MCF 10A (cell line): ENCODE measurements at places on chromosomes 6 and 20.
A peak's percentile ranks its signal among the peaks of the same experiment; 100 is the strongest.

GRCh38 chr6:89489078-89489477 lies 56.1 kb downstream of the ANKRD6 start:
- DNase-seq, result no peak
- H3K27me3 ChIP-seq, result peaks cover 18% of the 10 kb centered on the region
- no peak overlapping the region for H3K4me3 ChIP-seq
- no peaks in the 10 kb centered on the region for H3K36me3 ChIP-seq
- H3K4me1 ChIP-seq, result no peaks in the 10 kb centered on the region

DNA sequence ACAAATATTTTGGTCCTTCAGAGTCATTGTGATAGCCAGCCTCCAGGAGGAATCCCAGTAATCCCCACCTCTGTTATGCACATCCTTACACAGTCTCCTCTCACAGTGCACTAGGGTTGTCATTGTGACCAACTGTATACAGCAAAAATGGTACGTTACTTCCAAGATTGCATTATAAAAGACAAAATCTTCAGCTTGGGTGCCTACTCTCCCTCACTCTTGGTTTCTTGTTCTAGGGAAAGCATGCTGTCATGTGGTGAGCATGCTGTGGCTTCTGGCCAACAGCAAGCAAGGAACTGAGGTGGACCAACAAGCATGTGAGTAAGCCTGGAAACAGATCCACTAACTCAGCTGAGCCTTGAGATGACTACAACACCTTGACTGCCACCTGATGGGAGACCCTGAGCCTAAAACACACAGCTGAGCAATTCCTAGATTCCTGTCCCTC lies 130.1 kb upstream of the DST start:
- peak; percentile 79 for DNase-seq
- no peaks in the 10 kb centered on the region for H3K36me3 ChIP-seq
- no peak overlapping the region for H3K4me3 ChIP-seq
- no peaks in the 10 kb centered on the region for H3K27me3 ChIP-seq

DNA sequence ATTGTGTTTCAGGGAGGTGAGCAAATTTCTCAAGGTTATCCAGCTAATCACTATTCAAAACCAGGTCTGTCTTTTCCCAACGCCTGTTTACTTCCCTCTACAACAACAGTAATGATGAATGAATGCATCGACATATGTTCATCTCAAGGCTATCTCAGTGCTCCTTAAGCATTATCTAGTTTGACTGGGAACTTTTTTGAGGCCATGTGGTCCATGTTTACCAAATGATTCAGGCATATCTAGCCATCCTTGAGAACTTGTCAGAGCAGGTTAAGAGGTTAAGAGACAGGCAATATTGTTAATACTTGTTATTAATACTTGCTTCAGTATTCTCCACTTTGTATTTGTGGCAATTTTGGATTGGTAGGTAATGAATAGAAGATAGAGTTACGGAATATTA lies 1038.4 kb upstream of the FLRT3 start:
- H3K27me3 ChIP-seq, result no peaks in the 10 kb centered on the region
- H3K36me3 ChIP-seq, result no peaks in the 10 kb centered on the region
- DNase-seq, result no peak
- no peaks in the 10 kb centered on the region for H3K4me1 ChIP-seq
- no peak overlapping the region for H3K27ac ChIP-seq

- no peaks in the 10 kb centered on the region for H3K27me3 ChIP-seq
- peaks cover 9% of the 10 kb centered on the region for H3K4me1 ChIP-seq
- H3K4me3 ChIP-seq, result no peak overlapping the region
- peak; percentile 72 for DNase-seq
- H3K27ac ChIP-seq, result peak overlapping the region; percentile 80
- no peaks in the 10 kb centered on the region for H3K36me3 ChIP-seq
Measured at GRCh38 chr20:19867074-19867473, 109.0 kb downstream of the RIN2 start.

GRCh38 chr6:17001188-17001587 lies 100.7 kb upstream of the STMND1 start:
- no peak overlapping the region for H3K4me3 ChIP-seq
- peaks cover 10% of the 10 kb centered on the region for H3K27me3 ChIP-seq
- no peak overlapping the region for H3K27ac ChIP-seq

DNA sequence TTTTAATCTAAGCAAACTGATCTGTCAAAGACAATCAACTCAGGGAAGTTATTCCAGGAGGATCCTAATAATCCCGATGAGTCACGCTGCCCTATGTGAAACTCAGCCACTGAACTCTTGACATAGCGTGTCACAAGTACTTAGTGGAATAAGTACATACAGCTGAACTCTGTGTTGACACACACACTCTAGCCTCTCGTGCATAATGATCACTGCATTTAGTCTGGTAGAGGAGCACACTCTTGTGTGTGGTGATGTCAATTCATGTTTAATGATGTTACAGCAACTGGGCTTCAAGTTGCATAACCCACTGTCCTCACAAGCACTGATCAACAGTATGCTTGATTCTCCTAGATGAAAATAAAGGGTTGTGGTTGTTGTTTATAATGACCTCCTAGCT lies 148.3 kb downstream of the HACE1 start:
- H3K36me3 ChIP-seq, result no peaks in the 10 kb centered on the region
- H3K4me3 ChIP-seq, result no peak overlapping the region
- H3K4me1 ChIP-seq, result peaks cover 5% of the 10 kb centered on the region
- peak; percentile 87 for DNase-seq
- no peaks in the 10 kb centered on the region for H3K27me3 ChIP-seq

- no peak overlapping the region for H3K27ac ChIP-seq
- H3K4me1 ChIP-seq, result peaks cover 6% of the 10 kb centered on the region
- no peak for DNase-seq
- H3K27me3 ChIP-seq, result no peaks in the 10 kb centered on the region
Measured at GRCh38 chr6:11412616-11413015, 124.9 kb upstream of the TMEM170B start.

DNA sequence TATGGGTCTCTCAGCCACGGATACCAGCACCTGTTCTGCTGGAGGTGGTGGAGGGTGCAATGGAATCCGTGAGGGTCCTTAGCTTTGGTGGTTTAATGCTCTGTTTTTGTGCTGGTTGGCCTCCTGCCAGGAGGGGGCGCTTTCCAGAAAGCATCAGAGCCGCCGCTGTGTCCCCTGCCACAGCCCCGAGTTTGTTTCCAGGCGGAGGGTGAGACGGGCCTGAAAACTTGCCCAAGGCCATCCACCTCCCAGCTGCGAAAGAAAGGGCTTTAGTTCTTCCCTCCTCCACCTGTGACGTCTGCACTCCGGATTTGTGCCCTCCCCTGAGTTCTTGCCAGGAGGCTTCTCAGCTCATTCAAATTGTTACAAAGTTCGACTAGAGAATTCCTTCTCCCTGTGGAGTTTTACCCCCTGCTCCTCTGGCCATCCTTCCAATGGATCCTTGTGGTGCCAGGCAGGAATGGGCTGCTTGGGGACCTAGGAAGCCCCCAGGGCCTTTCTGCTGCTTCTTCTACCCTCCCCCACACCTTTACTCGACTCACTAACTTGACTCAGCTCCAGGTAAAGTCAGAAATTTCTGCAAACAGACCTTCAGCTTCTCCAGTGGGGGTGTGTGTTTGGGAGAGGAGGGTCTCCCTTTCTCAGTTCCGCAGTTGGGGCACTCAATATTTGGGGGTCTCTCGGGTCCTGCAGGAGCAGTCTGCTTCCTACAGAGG lies 873.7 kb downstream of the KIF16B start:
- peak overlapping the region; percentile 65 for H3K4me3 ChIP-seq
- H3K4me1 ChIP-seq, result peaks cover 20% of the 10 kb centered on the region
- H3K27me3 ChIP-seq, result no peaks in the 10 kb centered on the region
- no peaks in the 10 kb centered on the region for H3K36me3 ChIP-seq

- H3K4me1 ChIP-seq, result peaks cover 7% of the 10 kb centered on the region
- H3K27ac ChIP-seq, result no peak overlapping the region
- no peaks in the 10 kb centered on the region for H3K27me3 ChIP-seq
- DNase-seq, result peak; percentile 37
Measured at GRCh38 chr6:157644043-157644810, 178.8 kb upstream of the SNX9 start.

DNA sequence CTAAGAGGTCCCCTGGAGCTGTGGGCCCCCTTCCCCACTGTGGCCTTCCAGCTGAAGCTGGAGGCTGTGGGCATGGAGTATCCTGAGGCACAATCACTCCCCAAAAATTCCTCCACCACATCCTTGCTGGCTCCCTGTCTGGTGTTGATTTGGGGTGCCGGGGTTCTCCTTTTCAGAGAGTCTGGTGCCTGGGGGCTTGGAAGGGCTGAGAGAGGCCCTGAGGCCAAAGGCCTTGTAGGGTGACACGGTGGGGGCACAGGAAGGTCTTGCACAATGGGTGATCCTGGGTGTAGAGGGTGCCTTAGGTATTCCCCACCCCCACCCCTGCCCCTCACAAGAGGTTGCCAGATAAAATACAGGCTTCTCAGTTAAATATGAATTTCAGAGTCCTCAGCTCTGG lies 33.2 kb upstream of the VEGFA start:
- DNase-seq, result no peak
- no peak overlapping the region for H3K4me3 ChIP-seq
- H3K27me3 ChIP-seq, result no peaks in the 10 kb centered on the region
- H3K4me1 ChIP-seq, result peaks cover 21% of the 10 kb centered on the region
- H3K27ac ChIP-seq, result no peak overlapping the region
